T-helper 9 cell (primary cell): ENCODE measurements at places on chromosomes 1 and 21.

DNA sequence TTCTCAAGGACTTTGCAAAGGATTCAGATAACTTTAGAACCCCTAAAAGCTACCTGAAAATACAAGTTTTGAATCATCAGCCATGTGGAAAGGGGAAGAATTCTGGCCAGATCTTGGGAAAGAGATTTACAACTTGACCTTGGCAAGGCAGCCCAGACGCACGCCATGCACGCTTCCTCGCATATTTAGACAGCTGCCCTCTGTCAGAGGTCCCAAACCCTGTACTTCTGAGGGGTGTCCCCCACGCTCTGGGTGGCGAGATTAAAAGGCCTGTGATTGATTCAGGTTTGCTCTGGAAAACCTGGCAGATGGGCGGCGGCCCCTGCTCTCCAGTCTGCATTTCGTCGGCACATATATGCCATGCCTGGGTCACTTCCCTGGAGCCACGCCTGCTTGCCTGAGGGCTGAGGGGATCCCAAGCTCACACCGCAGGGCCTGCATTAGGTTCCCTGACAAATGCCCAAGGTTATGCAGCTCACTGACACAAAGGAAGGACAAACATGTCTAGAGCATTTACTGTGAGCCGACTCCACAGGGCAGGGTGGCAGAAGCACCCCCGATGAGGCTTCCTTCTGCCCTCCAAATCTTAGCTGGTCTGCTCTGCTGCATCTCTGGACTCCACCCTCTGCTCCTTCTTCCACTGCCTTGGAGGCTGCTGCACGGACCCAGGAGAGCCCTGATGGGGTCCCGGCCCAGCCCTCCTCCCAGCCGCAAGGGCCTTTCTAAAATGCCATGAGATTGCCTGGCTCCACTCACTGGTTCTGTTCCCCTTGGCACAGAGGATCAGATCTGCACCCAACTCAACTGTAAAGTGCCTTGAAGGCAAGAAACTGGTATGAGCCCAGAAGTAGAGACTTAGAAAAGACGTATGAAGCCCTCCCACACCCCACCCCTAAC lies 103.9 kb downstream of the BCAR3 start:
- no peak for DNase-seq

GRCh38 chr1:60797351-60797750 lies 285.0 kb upstream of the NFIA start:
- DNase-seq: no peak

DNA sequence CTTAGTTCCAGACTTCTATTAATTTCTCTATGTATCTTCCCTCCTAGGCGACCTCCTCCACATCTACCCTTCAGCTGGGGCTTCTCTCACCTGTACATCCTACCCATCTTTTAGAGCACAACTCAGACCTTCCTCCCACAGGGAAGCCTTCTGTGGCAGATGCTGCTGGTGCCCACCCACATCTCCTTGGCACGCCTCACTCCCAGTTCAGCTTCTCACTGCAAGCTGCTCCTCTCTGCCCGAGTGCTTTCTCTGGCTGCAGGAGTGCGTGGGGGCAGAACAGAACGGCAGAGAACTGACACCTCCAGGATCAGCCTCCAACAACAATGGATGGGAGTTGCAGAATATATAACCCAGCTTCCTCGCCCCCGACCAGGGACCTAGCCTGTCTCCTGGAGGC lies 36.5 kb downstream of the ZBTB18 start:
- DNase-seq: no peak

- DNase-seq: no peak
Observed at GRCh38 chr1:103171041-103171590, 62.8 kb upstream of the COL11A1 start.

- no peak for DNase-seq
Observed at GRCh38 chr1:51280321-51280978, 44.4 kb downstream of the RNF11 start.

GRCh38 chr1:177448652-177449357 lies 278.0 kb downstream of the BRINP2 start:
- DNase-seq: no peak

DNA sequence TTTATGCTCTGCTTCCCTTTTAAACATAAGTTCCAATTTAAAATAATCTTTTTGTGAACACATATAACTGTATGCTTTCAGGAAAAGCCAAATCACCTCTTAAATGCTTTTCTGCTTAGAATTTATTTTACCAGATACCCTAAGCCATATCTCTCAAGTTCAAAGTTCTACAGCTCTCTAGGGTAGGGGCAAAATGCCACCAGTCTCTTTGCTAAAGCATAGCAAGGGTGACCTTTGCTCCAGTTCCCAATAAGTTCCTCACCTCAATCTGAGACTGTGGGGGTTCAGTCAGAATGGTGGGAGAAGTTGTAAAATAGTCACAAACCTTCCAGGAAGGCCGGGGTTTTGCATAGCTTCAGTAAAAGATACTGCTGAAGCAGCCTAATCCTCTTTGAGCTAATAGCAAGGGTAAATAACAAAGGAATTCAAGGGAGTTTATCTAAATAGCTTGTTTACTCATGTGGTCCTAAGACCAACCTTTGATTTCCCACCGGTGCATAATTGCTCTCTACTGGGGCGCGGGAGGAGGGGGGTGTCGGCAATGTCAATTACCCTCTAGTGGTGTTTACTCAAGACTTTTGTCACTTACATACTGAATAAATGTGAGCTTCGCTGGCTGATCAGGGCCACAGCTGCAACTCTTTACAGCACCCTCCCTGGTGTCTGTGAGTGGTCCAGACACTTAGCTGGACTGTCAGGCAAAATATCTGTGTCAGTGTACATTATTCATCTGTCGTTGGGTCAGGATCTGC lies 1376.2 kb downstream of the NCAM2 start:
- DNase-seq: no peak

DNA sequence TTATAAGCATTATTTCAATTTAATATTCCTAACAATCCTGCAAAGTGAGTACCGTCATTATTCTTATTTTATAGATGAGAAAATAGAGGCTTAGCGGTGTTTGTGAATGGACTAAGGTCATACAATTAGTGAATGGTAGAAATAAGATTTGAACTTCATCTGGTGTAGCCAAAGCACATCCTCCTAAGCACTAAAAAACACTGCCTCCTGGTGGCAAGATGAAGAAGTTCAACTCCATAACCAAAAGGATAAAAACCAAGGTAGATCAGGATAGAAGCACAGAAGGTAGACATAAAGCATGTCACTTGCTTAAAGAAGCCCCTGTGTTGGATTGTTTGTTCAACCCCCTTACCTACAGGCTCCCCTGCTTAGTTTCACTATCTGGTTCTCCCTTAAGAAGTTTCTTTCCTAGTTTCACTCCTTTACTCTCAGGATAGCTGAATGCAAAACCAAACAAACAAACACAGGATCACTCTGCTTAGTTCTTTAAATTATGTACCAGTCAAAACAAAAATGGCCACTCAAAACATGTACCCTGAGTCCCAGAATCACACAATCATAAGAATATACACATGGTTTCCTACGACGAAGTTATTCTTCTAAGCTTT lies 12.7 kb upstream of the AIM2 start:
- no peak for DNase-seq

DNA sequence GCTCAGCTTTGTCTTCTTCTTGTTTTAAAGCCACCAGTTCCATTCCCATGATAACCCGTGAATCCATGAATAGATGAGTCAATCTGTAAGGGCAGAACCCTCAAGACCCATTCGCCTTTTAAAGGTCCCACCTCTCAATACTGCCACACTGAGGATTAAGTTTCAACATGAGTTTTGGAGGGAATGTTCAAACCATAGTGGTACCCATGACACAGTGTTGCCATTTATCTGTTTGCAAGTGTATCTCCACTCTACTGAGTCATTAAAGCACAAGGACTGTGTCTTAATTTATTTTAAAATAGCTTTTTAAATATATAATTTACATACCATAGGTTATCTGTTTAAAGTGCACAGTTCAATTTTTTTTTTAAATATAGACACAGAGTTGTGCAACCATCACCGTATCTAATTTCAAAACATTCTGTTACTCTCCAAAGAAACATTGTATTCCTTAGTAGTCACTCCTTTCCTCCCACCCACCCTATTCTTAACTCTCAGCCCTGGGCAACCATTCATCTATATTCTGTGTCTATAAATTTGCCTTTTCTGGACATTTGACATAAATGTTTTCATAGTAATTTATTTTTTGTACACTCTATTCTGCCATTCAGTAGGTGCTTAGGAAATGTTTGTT lies 4.8 kb upstream of the IL24 start:
- DNase-seq: no peak

GRCh38 chr1:235460770-235461169 lies 43.5 kb downstream of the B3GALNT2 start:
- DNase-seq: no peak

- no peak for DNase-seq
Observed at GRCh38 chr1:226325178-226325577, 16.2 kb upstream of the LIN9 start.

- no peak for DNase-seq
Observed at GRCh38 chr1:47785561-47786271, 211.5 kb downstream of the TRABD2B start.

DNA sequence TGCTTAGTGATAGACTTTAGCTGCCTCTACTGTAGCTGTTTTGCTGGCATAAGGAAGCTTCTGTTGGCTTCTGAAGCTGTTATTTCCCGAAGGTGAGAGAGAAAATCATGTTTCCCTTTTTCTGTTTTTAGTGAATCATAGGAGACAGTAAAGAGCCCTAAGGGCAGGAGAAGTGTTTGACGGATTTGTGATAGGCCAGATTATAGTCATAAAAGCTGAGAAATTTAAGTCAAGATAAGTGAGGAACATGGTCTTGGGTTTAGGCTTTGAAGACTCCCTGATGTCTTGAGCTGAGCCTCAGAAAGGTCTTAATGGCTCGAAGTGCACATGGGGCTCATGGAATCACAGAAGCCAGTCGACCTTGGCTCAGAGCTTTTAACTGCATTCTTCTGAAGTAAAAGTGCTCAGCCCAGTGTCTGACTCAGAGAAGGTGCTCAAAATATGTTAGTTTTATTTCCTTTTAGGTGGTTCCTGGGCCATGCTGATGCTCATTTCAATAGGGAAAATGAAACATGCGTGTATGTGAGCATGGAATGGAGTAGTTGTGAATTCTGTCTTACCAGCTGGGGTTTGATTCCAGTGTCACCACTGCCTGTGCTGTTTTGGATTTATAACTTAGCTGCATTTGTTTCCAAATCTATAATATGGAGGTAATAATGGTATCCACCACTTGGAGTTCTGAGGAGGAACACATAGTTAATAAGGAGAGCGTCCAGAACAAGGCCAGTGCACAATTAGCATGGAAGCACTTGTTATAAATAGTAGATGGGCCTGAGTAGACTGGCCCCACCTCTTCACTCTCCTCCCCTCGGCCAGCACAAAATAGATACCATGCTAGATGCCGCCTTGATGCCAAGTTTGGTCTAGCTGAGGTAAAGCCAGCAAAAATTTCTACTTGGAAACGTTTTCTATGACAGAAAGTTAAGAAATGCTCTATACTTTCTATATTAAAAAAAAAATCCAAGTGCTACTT lies 99.2 kb downstream of the C1orf21 start:
- no peak for DNase-seq

DNA sequence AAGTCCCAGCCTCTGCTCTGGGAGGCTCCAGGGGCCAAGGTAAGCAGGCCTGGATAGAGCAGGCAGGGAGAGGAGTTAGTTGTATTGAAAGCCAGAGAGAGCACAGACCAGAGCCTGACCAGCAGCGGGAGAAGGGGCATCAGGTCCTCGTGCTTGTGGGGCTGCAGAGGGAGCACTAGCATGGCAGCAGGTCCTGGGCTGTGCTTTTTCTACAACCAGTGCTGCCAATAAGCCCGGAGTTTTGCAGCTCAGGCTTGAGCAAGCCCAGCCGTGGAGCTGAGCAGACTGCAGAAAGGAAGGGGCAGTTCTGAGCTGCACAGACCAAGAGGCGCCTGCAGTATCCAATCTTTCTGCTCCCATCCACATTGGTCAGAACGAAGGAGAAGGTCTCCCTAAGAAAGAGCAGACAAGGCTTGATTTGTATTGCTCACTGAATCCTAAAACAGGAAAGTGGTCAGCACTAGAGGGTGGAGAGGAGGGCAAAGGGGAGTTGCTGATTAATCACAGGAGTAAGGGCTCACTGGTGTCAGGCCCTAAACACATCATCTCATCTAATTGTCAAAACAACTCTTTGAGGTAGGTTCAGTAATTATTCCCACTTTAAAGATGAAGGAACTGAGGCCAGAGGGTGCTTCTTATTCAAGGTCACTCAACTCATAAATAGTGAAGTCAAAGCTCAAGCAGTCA lies 2.7 kb downstream of the DENND2D start:
- peak; percentile 44 for DNase-seq

GRCh38 chr1:230281556-230281955 lies 144.6 kb downstream of the PGBD5 start:
- no peak for DNase-seq

GRCh38 chr1:177119311-177119710 lies 45.2 kb downstream of the ASTN1 start:
- DNase-seq: no peak

DNA sequence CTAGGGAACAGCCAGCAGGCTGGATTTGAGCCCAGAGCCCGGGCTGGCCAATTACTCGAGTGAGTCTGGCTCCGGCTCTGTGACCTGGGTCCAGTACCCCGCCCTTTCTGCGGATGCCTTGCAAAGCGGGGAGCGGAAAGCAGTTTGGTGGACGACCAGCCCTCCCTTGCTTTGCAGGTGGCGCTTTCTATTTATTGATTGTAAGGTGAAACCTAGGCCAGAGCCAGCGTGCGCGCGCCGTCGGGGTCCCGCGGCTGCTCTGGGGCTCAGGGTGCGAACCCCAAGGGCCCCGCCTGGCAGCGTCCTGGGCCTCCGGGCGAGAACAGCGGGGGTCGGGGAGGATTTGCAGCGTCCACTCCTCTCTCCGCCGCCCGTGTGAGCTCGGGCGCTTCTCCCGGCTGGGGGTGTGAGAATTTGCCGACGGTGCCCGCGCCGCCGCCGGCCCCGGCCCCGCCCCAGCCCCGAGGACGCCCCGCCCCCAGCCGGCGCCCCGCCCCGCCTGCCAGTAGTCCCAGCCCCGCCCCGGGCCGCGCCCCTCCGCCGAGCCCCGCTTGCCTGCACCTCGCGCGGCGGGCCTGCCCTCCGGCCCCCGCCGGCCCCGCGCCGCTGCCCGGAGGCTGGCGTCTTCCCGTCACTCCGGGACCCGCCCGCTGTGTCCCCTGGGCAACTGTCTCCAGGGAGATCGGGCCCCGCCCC lies 37.6 kb downstream of the PIK3CD start:
- DNase-seq: peak; percentile 88

DNA sequence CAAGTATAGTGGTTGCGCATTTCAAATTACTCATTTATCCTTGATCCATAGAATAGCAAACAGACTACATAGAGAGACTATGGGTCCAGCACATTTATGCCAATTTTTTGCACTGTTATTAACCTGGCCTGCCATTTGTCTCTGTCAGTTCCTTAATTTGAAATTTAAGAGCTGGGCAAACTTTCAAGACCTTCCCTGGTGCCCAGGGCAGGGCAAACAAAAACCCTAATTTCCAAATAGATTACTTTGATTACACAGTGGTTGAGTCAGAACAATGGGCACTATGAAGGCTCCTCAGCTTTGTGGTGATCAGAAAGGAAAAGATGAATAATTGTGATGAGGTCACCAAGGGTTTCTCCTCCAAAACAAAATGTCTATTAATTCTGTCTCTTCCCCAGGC lies 80.6 kb downstream of the TNFSF18 start:
- no peak for DNase-seq
